Activated gamma-delta T cell treated with Interleukin-2 at 50 U/mL for 16 hours (primary cell): ENCODE measurements at places on chromosomes 11 and 22.

GRCh38 chr11:17649696-17650095, 69.7 kb upstream of the MYOD1 start:
- DNase-seq: no peak

GRCh38 chr11:22703040-22703439, 36.6 kb downstream of the GAS2 start:
- DNase-seq: no peak

- DNase-seq: no peak
Observed at GRCh38 chr11:110077346-110077745, 15.8 kb upstream of the ZC3H12C start.

DNA sequence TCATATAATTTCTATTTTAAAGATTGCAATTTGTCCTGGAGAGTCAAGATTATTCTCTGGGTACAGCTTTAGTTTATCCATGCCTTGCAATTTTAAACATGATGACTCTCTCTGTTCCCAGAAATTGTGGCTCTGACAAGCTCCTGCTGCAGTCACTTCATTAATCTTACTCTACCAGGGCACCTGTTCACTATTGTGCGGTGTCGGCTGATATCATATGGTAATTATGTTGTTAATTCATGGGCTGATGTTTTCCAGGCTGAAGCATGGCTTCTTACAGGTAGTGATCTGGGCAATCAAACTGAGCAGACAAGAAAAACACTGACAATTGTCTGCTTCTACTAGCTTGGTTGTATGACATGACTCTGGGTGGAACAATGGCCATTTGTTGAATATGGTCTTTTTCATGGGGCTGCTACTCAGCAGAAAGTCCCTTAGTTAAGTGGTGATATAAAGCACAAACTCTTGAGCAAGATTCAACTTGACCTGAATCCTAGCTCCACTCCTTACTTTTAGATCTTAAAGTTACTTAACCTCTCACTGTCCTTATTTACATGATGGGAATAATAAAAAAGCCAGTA, 230.7 kb downstream of the FAT3 start:
- DNase-seq: no peak

GRCh38 chr11:63837739-63838138, 1.2 kb upstream of the MARK2 start:
- no peak for DNase-seq

- DNase-seq: no peak
Observed at GRCh38 chr11:63212742-63213141, 30.7 kb downstream of the SLC22A25 start.

GRCh38 chr11:96049426-96049825, 125.5 kb upstream of the MTMR2 start:
- DNase-seq: no peak

DNA sequence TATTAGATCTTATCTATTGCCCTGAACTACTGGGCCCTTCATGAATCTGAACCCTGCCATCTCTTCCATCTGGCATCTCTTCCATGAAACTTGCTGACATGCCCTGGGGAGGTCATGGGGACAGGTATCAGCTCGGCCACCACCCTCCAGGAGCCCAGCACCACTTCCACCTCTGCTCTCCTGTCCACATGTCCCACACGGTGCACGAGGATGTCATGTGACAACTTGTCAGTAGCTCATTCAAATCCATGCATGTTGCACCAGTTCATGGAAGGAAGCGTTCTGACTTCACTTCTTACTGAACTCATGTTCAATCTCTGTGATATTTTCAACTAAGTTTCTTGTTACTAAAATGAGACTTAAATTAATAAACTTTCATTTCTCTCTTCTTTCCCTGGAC, 16.6 kb downstream of the YPEL1 start:
- DNase-seq: no peak

- no peak for DNase-seq
Observed at GRCh38 chr11:120909676-120910416, 114.1 kb upstream of the TBCEL start.

DNA sequence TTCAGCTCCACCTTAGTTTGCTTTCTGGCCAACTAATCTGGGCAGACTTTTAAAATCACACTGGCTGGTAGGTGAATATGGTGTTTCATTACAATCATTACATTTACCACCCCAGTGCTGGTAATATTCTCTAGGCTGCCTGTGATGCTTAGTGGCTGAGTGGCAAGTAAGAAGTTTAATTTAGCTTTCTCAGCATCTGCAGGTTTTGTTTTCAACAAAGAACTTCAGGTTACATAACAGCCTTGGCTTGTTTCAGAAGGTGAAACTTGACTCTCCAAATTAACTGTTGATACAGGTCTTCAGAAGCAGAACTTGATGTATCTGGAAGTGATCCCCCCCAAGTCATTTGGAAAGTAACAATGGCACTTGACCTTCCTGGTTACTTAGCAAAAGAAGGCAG, 423.3 kb upstream of the CCDC90B start:
- DNase-seq: no peak

GRCh38 chr11:44814881-44815592, 88.3 kb downstream of the TSPAN18 start:
- DNase-seq: no peak

GRCh38 chr11:126348806-126349582, 6.5 kb upstream of the ST3GAL4 start:
- no peak for DNase-seq

- DNase-seq: no peak
Observed at GRCh38 chr11:76588455-76589325, 81.9 kb downstream of the LRRC32 start.

- DNase-seq: no peak
Observed at GRCh38 chr11:118898400-118899295, 15.0 kb downstream of the CXCR5 start.

DNA sequence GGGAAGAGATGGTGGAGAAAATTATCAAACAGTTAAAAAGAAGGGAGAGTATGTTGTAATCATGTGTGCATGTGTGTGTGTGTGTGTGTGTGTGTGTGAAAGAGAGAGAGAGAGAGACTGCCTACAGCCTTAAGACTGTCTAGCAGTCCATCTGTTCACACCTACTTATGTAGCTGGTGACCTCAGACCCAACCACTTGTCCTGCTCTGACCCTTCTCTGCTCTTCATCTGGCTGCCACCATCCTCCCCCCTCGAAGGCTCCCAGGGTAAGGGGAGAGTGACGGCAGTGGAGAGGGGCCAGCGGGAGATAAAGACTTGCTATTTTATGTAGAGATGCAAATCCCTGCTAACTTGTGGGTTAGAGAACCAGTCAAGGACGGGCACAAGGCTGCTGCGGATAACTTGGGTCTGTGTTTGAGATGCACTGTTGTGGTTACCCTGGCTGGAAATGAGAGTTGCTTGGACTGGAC, 24.9 kb upstream of the GRAMD1B start:
- no peak for DNase-seq

DNA sequence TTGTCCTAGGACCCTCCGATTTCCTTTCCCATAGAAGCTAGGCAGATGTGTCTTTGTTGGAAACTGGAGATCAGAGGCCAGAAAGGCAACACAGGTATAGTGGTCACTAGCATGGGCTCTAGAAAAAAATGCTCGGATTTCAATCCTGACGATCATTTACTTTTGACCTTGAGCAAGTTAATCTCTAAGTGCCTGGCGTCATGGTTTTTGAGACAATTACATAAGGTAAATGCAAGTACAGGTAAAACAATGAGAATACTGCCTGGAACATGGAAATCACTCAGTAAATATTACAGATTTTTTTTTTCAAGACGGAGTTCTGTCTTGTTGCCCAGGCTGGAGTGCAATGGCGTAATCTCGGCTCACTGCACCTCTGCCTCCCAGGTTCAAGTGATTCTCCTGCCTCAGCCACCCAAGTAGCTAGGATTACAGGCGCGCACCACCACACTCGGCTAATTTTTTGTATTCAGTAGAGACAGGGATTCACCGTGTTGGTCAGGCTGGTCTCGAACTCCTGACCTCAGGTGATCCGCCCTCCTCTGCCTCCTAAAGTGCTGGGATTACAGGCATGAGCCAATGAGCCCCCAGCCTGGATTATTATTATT, 1.1 kb upstream of the DENND5A start:
- DNase-seq: no peak

- DNase-seq: no peak
Observed at GRCh38 chr11:10902301-10903063, 44.6 kb upstream of the ZBED5 start.

DNA sequence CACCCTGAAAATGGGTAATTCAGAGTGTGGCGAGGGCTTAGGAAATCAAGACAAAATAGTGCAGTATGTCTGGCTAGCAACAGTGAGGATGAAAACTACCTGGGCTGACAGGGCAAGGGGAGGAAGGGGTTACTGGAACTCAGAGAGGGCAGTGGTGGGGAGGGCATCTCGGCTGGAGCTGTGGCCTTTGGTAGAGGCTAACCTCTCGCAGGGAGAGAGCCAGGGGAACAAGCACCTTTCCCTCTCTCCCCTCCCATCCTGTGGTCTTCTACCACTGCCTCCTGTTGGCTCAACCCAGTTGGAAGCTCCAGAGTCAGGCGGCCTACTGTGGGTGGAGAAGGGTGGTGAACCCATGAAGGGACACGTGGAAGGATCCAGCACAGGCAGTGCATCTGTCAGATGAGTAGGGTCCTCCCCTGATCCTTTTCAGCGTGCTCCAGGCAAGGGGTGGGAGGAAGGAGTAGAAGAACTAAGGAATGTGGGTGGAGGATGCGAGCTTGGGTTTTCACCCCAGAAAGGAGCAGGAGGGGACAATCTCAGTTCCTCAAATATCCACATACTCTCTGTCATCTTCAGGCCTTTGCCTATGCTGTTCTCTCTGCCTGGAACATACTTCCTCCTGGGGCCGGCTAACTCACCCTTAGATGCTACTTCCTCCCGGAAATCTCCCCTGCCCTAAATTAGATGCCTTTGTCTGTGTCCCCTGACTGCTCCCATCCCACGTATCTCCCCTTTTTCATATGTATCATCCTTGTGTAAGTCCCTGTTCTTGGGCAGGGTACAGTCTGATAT, 6.2 kb upstream of the KCNE3 start:
- no peak for DNase-seq

DNA sequence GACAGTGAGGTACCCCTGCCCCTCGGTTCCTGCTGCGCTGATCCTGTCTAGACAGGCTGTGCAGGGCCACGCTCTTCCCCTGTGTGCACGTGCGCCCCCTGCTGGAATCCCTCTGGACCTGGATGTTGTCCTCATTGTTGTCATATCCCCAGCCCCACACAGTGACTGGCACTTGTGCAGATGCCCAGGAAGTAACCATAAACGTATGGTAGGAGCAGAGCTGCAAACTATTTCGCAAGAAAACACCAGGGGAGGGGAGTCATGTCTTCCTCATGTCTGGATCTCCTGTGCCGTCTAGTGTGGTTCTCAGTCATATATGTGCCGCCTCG, 114.7 kb downstream of the CRYBB2 start:
- DNase-seq: peak; percentile 12

DNA sequence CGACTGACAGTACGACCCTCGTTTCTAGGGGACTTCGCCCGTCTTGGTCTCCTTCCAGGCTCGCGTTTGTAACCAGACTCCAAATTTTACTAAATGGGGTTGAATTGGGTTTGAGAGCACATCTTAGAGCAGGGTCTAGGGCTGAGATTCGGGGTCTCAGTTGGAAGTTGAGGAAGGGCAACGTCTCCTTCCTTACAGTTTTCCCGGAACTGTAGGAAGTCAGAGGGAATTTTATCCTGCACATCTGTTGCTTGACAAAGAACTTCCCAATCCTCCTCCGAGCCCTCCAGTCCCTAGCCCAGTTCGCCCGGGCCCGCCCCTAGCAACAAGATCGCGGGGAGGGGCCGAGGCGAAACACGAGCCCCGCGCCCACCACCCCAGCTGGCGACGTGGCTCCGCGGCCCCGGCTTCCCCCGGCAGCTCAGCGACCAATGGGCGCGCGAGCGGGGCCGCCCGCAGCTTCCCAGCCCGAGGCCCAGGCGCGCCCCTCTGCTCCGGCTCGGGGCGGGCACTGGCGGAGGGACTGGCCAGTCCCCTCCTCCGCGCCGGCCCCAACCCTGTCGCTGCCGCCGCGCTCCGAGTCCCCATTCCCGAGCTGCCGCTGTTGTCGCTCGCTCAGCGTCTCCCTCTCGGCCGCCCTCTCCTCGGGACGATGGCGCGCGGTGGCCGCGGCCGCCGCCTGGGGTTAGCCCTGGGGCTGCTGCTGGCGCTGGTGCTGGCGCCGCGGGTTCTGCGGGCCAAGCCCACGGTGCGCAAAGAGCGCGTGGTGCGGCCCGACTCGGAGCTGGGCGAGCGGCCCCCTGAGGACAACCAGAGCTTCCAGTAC, at the start of gene RCN1:
Gene RCN1, plus strand, starts transcription at position 530 of the 826 bp plus-strand sequence. Its CDS starts 123 bp downstream, at position 653.
- DNase-seq: peak; percentile 14

GRCh38 chr11:107710301-107710700, 1.6 kb downstream of the SLN start:
- no peak for DNase-seq

DNA sequence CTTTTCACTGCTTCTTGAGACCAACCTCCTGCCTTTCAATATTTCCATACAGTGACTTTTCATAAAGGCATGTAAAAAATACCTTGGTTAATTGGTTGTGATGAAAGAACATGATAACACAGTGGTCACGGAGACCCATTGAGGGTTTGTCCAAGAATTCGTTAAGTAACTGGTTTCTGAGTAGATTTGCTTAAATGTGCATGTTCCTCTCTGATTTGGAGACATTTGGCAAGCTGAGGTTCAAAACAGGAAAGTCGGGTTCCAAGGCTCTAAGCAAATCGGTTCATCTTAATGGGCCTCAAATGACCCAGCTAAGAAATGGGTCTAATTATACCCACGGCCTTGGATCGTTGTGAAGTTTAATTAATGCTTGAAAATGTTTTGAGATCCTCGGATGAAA, 36.9 kb upstream of the CCND1 start:
- DNase-seq: no peak

GRCh38 chr11:125938418-125938817, 7.4 kb upstream of the VSIG10L2 start:
- no peak for DNase-seq

- no peak for DNase-seq
Observed at GRCh38 chr11:113942256-113942655, 32.7 kb upstream of the HTR3A start.

- no peak for DNase-seq
Observed at GRCh38 chr11:15615398-15616096, 500.8 kb downstream of the INSC start.

DNA sequence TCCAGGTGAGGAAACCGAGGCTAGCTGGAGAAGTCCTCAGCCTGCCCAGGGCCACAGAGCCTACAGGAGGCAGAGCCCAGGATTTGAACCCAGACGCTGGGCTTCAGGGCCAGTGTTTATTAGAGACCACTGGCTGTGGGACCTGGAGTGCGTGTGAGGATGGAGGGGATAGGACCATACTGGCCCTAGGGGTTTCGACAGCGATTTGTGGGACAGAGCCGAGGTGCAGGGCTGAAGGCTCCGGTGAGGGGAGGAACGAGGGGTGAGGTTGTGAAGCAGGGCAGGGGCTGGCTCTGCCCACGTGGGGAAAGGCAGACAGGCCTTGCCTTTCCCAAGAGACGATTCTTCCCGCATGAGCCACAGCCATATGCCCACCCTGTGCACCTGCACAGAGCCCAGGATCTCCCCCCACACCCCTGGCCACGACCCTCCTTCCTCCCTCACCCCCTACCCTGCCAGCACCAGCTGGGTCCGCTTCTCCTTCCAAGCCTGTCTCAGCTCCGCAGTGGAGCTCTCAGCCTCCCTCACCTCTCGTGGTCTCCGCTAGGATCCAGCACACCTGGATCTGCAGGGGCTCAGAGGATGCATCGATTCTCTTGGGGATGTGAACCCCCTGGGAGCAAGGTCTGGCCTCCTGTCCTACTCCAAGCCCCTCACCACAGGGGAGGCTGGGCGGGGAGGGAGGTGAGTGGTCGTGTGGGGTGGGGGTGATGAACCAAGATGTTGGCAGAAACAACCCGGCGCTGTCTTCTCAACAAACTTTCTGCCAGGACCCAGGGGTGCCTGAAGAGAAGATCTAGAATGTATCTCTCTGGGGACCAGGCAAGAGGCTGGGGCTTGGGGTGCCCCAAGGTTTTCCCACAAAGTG, 58.4 kb downstream of the RTL6 start:
- no peak for DNase-seq
